ENCODE measurements at places on chromosomes 2 and 18.
A peak's percentile ranks its signal among the peaks of the same experiment; 100 is the strongest.

GRCh38 chr2:100317634-100318033 is 4.7 kb downstream of the LONRF2 start:
- DNase-seq: no peak

- DNase-seq: no peak
Measured at GRCh38 chr2:216689397-216689796, 6.0 kb downstream of the IGFBP5 start.

DNA sequence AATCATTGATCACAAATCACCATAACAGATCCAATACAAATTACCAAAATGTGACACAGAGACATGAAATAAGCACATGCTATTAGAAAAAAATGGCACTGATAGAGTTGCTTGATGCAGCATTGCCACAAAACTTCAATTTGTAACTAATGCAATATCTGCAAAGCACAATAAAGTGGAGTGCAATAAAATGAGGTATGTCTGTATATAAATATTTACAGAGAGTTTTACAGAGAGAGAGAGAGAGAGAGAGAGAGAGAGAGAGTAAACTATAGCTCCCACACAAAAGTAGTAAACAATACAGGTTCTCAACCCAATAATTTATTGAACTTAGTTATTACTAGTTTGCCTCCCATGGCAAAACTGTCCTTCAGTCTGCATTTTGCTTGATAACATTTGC is 1807.0 kb downstream of the SUCLG1 start:
- no peak for DNase-seq

DNA sequence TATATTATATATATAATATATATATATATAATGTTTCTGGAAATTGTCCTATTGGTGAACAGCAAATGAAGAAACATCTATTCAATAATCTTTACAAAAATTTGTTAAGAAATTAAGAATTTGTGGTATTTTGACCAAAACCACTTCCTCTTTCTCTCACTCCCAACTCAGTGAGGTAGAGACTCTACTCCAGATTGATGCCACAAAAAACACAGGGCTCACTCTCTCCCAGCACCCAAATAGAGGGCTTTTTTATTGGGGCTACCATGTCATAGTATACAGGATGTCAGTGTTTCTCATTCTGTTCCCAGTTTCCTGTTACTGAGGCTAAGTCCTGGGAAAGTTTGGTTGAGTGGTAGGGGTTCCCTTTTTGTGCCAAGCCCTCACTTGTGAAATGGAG is 1155.4 kb downstream of the BCL11A start:
- peak; percentile 34 for DNase-seq

DNA sequence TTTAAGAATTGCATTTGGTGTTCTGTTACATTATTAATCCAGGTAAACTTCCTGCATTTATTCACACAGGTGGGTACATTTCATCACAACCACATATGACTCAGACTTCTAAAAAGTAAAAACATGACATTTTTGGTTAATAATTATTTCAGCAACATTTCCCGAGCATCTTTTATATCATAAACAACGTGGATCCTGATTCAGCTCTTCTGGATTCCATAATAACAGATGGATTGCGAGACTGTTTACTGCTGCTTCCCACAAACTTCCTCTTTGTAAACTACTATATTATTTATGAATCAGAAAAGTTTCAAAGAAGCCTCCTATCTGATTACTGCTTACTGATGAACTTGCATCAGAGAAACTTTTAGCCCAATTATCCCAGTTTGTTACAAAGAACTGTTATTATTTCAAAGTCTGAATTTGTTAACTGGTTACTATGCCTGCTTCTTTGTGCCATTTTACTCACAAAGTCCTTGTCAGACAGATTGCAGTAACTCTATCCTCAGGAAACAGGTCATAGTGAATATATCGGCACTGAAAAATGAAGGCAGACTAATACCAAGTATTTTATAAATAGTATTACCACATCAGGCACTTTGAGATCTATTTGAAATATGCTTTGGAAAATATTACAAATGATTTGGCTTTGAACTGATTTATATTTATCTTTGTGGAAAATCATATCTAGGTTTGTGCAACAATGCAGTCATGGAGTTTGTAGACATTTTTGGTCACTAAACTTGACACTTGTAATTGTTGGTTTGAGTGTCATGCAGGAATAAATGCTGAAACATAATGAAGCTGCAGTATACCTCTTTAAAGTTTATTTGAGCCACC is 511.6 kb downstream of the PLCL1 start:
- DNase-seq: no peak

GRCh38 chr2:241859436-241860183 is 916 bp upstream of the PDCD1 start:
- no peak for DNase-seq

- DNase-seq: no peak
Measured at GRCh38 chr2:10560626-10561025, 112.5 kb upstream of the ODC1 start.

DNA sequence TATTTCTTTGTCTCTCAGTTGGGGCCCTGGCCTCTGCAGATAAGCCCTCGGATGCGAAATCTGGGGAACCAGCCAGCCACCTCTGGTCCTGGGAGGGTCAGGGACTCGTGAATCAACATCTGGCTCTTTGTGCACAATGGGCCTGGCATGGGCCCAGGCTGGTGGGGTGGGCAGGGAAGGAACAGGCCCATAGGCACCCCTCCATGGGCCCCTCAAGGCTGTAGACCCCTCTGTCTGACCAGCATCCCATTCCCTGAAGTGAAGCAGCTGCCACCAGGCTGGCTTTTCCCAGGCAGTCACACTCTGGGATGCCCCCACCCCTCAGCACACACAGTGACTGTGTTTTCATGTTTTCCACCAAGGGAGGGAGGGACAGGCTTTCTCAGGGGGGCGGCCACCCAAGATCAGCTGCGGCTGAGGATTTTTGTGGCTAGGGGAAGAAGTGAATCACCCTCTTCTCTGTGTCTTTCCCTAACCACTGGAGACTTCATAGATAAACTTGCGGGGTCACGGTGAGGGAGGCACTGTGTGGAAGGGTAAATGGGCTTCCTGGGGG is 166.0 kb downstream of the AGAP1 start:
- DNase-seq: peak; percentile 19

DNA sequence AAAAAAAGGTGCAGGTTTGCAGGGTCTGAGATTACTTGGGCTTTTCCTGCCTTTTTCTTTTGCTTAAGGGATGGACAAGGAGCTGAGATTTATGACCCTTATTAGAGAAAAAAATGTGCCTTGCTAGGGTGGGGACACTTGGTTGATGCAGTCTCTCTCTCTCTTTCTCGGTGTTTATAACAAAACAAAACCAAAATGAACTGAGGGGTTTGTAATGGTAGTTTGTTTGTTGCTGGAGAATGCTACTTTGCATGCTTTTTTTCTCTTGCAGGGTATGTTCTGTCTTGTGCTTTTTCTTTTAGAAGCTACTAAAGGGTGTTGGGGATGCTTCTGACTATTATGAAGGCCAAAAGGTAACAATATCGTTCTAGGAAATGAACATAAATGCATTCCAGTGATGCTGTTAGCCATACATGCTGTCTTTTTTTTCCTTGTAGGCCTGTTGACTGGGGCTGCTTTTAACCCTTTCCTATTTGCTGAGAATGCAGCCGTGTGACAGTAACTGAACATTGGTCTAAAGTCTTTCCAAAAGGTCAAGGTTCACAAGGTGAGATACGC is 435 bp downstream of the ZNF532 start:
- DNase-seq: no peak

- DNase-seq: no peak
Measured at GRCh38 chr2:10876963-10877362, 34.8 kb upstream of the KCNF1 start.

DNA sequence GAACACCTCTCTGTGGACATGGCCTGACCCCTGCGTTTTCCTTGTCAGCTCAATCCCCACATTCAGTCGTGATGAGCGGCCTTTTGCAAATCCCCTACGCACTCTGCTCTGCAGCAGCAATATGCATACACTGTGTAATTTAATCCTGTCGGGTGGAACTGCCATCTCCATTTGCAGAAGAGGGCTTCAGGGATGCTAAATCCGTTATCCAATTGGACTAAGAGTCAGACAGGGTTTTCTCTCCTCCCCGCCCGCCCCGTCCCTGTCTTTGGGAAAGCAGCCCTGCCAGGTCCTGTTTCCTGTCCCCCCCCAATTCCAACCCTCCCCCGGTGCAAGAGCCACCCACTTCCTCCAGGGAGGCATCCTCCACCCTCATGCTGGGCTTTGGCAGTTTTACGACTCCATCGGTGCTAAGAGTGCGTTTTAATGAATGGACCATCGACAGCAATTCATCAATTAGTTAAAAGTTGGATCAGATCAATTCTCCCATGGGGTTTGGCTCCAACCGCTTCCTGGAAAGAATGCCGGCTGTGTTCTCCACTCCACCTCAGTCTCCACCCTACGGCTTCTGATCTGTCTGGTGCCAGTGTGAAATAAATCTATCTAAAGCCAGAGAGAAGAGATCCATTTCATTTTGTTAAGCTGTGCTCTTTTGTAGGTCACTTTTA is 53.5 kb upstream of the ASAP2 start:
- no peak for DNase-seq

- no peak for DNase-seq
Measured at GRCh38 chr18:54904581-54904980, 54.7 kb downstream of the CCDC68 start.
